ENCODE measurements at places on chromosomes 7 and 10.

DNA sequence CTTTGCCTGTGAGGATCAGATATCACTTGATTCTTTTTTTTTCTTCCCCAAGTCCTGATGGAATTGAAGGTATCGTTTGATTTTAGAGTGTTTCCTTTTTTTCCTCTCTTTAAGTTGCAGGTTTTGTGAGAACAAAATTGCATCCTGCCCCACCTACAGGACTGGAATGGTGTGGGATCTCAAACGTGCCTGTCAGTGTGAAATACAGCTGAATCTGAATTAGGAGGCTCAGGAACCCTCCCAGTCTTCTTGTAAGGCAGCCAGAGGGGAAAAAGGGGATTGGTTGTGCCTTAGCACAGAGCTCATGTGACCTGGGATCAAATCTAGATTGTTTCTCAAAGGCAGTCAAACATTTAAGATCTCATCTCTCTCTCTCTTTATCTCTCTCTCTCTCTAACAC lies 32.7 kb upstream of the KLHL7 start:
- no peaks in the 10 kb centered on the region for H3K36me3 ChIP-seq
- no peak overlapping the region for H3K27ac ChIP-seq
- H3K27me3 ChIP-seq = no peaks in the 10 kb centered on the region
- no peak for DNase-seq

DNA sequence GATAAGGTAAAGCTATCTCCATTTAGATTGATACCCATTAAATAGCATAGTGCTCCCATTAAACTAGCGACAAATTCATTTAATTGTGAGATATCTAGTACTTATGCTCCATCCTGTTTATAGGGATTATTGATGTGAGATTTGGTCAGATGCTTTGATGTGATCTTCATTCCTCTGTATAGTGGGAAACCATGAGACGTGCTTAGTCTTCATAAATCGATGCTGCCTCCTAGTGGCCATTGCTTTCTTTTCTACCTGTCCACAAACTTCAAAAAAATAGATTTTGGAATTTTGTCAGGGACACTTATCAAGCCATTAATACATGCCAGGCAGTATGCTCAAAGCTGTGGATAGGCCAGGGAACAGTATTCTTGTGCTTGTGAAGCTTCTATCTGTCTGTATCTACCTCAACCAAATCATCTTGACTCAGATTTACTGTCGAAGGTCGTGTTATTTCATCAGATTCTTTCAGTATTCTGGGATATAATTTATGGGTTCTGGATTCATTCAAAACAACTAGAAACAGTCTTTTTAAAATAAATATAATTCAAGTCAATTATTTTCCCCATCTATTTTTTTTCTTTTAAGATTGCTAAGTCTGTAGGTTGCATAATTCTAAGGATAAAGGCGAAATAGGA lies 12.0 kb downstream of the LSM8 start:
- no peak overlapping the region for H3K27ac ChIP-seq
- no peaks in the 10 kb centered on the region for H3K4me1 ChIP-seq
- no peak overlapping the region for H3K4me3 ChIP-seq
- peaks cover 5% of the 10 kb centered on the region for H3K36me3 ChIP-seq

DNA sequence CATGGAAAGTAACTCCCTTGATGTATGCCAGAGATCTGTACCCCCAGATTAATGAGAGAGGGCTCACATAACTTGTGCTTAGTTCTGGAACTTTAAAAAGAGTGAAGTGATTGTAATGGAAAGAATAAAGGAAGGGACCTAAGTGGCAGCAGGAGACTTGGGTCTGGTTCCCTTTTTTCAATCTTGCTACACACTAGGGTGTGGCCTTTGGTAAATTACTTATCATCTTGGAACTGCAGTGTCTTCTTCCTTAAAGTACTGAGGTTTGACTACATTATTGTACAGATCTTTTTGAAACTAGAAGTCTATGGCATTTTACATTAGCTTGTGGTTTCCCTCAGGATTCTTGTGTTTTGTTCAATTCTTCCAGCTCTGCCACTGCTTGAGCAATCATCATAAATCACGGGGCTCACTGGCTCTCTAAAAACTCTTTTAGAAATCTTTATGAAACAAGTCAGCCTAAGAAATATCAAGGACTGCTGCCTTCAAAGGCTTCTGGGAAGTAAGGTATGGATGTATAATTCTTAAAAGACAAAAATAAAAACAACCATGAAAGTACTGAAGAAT lies 22.5 kb upstream of the CHRM2 start:
- H3K27ac ChIP-seq = no peak overlapping the region
- H3K4me3 ChIP-seq = no peak overlapping the region
- no peaks in the 10 kb centered on the region for H3K27me3 ChIP-seq
- H3K36me3 ChIP-seq = no peaks in the 10 kb centered on the region
- no peaks in the 10 kb centered on the region for H3K4me1 ChIP-seq

- DNase-seq = no peak
- H3K4me1 ChIP-seq = no peaks in the 10 kb centered on the region
- H3K36me3 ChIP-seq = no peaks in the 10 kb centered on the region
- H3K27ac ChIP-seq = no peak overlapping the region
- no peaks in the 10 kb centered on the region for H3K27me3 ChIP-seq
- no peak overlapping the region for H3K4me3 ChIP-seq
Measured at GRCh38 chr10:5534880-5535856, 10.4 kb downstream of the CALML3 start.

DNA sequence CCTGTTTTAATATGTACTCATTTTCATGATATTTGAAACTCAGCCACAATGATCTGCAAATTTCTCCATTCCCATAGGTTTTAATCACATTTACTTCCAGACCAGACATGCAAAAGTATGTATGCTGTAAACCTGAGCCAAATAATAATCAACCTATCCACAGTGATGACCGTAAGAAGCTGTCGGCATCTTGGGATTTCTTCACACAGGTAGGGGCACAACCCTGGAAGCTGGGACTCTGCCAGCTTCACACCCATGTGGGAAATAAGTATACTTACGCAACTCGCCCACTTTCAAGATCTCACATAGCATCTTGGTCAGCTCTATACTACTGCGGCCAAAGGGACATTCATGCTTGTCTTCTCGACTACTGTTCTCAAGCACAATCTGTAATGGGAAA lies 352.3 kb downstream of the ELMO1 start:
- H3K27ac ChIP-seq = no peak overlapping the region
- DNase-seq = no peak
- no peaks in the 10 kb centered on the region for H3K4me1 ChIP-seq
- H3K27me3 ChIP-seq = no peaks in the 10 kb centered on the region
- H3K4me3 ChIP-seq = no peak overlapping the region

GRCh38 chr7:25420771-25421170 lies 192.5 kb upstream of the NPVF start:
- no peaks in the 10 kb centered on the region for H3K36me3 ChIP-seq
- H3K4me1 ChIP-seq = no peaks in the 10 kb centered on the region
- no peak overlapping the region for H3K27ac ChIP-seq
- no peaks in the 10 kb centered on the region for H3K27me3 ChIP-seq
- no peak for DNase-seq
- H3K4me3 ChIP-seq = no peak overlapping the region

DNA sequence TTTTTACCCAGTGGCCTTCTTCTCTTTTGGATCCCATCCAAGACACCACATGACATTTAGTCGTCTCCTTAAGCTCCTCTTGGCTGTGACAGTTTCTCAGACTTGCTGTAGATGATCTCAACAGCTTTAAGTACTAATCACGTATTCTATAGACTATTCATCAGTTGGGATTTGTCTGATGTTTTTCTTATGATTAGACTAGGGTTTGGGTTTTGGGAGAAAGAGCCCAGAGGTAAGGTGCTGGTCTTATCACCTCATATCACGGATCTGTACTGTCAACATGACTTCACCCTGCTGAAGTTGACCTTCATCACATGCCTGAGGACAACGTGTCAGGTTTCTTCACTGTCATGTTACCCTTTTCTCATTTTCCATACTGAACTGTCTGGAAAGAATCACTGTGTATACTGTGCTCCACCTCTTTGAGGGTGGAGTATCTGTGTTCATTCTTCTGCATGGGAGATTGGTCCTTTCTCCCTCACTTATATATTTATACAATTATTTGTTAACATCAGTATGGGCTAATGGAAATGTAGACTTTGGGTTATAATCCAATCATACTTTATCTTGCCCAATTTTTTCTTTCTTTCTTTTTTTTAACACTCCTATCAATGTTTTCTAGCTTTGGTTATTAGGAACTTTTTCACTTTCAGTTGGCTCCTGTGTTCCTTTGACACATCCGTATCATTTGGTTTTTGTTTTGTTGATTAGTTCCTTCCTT lies 6.4 kb upstream of the HKDC1 start:
- peaks cover 6% of the 10 kb centered on the region for H3K4me1 ChIP-seq
- no peak overlapping the region for H3K4me3 ChIP-seq
- no peak for DNase-seq
- no peak overlapping the region for H3K27ac ChIP-seq
- no peaks in the 10 kb centered on the region for H3K27me3 ChIP-seq

GRCh38 chr7:44386139-44386913 lies 60.9 kb upstream of the CAMK2B start:
- H3K4me3 ChIP-seq = no peak overlapping the region
- peaks cover 61% of the 10 kb centered on the region for H3K36me3 ChIP-seq
- H3K27me3 ChIP-seq = no peaks in the 10 kb centered on the region
- H3K4me1 ChIP-seq = no peaks in the 10 kb centered on the region

DNA sequence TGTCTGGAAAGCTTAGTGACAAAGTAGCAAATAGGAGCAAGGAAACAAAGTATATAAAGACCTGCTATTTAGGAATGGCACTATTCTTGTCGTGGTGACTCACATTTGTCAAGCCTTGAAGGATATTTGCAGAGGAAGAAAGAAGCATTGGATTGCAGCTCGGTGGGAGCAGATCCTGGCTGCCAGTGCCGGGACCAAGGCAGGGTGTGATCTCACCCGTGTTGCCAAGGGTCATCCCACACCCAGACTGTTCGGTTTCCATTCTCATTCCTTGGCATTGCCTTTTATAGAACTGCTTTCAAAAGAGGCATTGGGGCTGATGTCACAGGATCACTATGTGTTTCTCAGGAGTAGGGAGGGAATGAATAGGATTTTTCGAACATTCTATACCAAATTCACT lies 176.2 kb downstream of the GALNT17 start:
- no peak for DNase-seq
- H3K4me1 ChIP-seq = no peaks in the 10 kb centered on the region

DNA sequence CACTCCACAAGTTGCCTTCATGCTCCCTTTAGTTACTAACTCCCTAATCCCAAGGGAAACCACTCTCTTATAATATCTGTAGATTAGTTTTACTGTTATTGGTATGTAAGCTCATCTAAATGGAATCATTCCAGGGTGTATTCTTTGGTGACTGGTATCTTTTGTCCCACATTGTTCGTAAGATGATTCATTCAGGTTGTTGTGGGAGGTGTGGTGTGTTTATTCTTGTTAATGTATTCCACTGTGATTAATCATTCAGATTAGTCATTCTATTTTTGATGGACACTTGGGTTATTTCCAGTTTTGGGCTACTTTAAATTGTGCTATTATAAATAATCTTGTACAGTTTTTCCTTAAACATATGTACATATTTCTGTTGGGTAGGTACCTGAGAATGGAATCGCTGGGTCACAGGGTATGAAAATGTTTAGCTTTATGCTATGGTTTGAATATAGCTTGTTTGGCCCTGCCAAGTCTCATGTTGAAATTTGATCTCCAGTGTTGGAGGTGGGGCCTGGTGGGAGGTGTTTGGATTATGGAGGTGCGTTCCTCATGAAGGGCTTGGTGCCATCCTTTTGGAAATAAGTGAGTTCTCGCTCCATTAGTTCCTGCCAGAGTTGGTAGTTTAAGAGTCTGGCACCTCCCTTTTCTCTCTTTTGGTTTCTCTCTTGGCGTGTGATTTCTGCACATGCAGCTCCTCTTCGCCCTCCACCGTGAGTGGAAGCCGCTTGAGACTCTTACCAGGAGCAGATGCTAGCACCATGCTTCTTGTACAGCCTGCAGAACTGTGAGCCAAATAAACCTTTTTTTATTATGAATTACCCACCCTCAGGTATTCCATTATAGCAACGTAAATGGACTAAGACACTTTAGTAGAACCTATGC lies 13.8 kb downstream of the BTRC start:
- H3K27me3 ChIP-seq = no peaks in the 10 kb centered on the region
- H3K27ac ChIP-seq = no peak overlapping the region
- no peaks in the 10 kb centered on the region for H3K4me1 ChIP-seq
- H3K4me3 ChIP-seq = no peak overlapping the region

- DNase-seq = no peak
- H3K36me3 ChIP-seq = no peaks in the 10 kb centered on the region
- H3K4me1 ChIP-seq = no peaks in the 10 kb centered on the region
Measured at GRCh38 chr10:113609704-113610108, 54.1 kb downstream of the NRAP start.

DNA sequence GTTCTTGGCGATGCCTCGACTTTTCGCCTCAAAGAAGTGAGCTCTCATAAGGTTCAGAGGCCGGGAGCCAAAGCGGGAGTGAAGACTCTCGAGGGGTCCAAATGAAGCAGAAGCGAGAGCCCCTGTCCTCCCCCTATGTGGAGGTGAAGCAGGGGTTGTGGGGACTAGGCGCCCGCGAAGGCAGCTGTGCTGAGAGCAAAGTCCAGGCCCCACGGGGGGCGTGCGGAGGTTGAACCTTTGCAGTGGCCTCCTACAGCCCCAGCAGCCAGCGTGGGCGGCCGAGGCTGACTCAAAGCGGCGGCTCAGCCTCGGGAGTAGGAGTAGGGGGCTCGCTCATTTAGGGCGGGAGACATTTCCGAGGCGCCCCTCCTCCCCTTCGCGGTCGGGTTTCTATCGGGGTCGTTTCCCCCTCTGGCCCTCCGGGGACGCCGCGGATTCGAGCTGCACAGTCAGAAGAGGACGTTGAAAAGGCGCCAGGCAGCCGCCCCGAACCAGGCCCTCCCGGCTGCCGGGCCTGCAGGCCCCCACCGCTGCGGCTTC lies 553 bp upstream of the ADD3 start:
- no peaks in the 10 kb centered on the region for H3K36me3 ChIP-seq
- H3K4me1 ChIP-seq = peaks cover 26% of the 10 kb centered on the region
- H3K27me3 ChIP-seq = no peaks in the 10 kb centered on the region
- H3K4me3 ChIP-seq = peak overlapping the region; percentile 94
- DNase-seq = peak; percentile 5

DNA sequence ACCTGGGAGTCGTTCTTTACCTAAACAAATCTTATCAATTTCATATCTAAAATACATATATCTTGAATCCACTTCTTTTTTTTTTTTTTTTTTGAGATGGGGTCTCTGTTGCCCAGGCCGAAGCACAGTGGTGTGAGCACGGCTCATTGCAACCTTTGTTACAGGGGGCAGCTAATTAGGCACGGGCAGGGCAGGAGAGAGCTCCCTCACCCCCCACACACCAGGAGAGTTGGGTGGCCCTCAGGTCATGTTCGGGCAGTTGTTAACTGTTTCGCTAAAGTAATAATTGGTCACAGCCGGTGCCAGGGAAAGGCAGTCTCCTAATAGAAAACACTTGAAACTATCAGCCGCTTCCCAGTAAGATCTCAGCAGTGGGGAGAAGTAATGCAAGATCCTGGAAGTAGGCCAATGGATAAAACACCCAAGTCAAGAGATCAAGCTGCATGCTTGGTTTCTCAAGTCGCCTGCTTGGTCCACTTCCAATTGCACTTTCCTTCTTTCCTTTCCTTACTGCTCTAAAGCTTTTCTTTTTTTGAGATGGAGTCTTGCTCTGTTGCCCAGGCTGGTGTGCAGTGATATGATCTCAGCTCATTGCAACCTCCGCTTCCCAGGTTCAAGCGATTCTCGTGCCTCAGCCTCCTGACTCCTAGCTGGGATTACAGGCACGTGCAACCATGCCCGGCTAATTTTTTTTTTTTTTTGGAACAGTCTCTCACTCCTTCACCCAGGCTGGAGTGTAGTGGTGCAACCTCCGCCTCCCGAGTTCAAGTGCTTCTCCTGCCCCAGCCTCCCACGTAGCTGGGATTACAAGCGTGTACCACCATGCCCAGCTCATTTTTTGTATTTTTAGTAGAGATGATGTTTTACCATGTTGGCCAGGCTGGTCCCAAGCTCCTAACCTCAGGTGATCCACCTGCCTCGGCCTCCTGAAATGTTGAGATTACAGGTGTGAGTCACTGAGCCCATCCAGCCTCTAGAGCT lies 21.3 kb upstream of the EFCAB10 start:
- H3K36me3 ChIP-seq = peaks cover 1% of the 10 kb centered on the region
- H3K27ac ChIP-seq = no peak overlapping the region
- H3K27me3 ChIP-seq = no peaks in the 10 kb centered on the region
- DNase-seq = no peak
- no peak overlapping the region for H3K4me3 ChIP-seq

Measured in effector memory CD4-positive, alpha-beta T cell (primary cell).